Activated naive CD8-positive, alpha-beta T cell treated with anti-CD3 and anti-CD28 coated beads for 36 hours (primary cell): ENCODE measurements at places on chromosomes 3 and 15. TPM values are rescaled to one million over a fixed set of nuclear protein-coding genes. Genes with fewer than 3 reads are reported as not detected.

DNA sequence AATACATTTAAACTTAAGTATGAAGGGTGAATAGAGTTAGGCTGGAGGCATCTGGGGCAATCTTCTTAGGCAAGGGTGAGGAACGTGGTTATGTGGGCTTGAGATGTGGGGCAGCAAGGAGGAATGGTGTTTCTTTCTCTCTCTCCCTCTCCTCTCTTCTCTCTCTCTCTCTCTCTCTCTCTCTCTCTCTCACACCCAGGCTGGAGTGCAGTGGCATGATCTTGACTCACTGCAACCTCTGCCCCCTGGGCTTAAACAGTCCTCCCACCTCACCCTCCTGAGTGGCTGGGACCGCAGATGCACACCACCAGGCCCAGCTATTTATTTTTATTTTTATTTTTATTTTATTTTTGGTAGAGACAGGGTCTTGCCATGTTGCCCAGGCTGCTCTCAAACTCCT lies 4.0 kb upstream of the MGA start:
- peaks cover 14% of the 10 kb centered on the region for H3K4me1 ChIP-seq
- H3K27me3 ChIP-seq: peaks cover 16% of the 10 kb centered on the region
- no peak for DNase-seq
- no peak overlapping the region for H3K4me3 ChIP-seq
- no peak overlapping the region for H3K27ac ChIP-seq

- peak overlapping the region; percentile 46 for H3K4me3 ChIP-seq
- H3K4me1 ChIP-seq: peaks cover 75% of the 10 kb centered on the region
- H3K27me3 ChIP-seq: no peaks in the 10 kb centered on the region
- H3K27ac ChIP-seq: peak overlapping the region; percentile 95
- DNase-seq: peak; percentile 78
Observed at GRCh38 chr15:40047415-40048210, 8.6 kb upstream of the SRP14 start.

GRCh38 chr3:125357032-125357658 lies 18.0 kb downstream of the ZNF148 start:
- peaks cover 53% of the 10 kb centered on the region for H3K4me1 ChIP-seq
- H3K27ac ChIP-seq: peak overlapping the region; percentile 72
- peaks cover 23% of the 10 kb centered on the region for H3K36me3 ChIP-seq

Gene STX19
- total RNA-seq: not detected

Gene NTRK3
- total RNA-seq: not detected

Gene HESX1
- total RNA-seq: 0.35 TPM

GRCh38 chr3:127196466-127197299 lies 3.8 kb downstream of the PRR23E start:
- no peak overlapping the region for H3K27ac ChIP-seq
- no peak for DNase-seq
- peaks cover 15% of the 10 kb centered on the region for H3K27me3 ChIP-seq
- H3K36me3 ChIP-seq: no peaks in the 10 kb centered on the region
- no peaks in the 10 kb centered on the region for H3K4me1 ChIP-seq

DNA sequence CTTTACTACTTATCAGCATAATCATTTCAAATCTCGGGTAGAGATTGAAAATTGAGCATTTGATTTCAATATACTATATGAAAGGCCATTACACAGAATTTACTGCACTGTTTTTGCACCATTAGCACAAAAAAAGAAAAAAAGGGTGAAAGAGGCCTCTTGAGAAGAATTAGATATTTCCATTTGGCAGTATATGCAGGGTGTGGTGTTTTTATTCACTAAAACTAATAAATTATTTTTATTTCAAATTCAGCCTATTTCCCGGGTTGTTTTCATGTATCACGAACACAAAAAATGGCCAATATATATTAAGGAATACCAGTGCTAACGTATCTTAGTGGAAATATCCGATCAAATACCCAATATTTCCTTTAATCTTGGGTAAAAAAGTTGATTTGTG lies 110.5 kb upstream of the TBL1XR1 start:
- peaks cover 12% of the 10 kb centered on the region for H3K36me3 ChIP-seq
- no peak overlapping the region for H3K4me3 ChIP-seq
- H3K27ac ChIP-seq: no peak overlapping the region
- no peak for DNase-seq

GRCh38 chr3:173502983-173503568 lies 105.5 kb downstream of the NLGN1 start:
- no peaks in the 10 kb centered on the region for H3K27me3 ChIP-seq
- no peak overlapping the region for H3K27ac ChIP-seq
- H3K4me3 ChIP-seq: no peak overlapping the region
- no peaks in the 10 kb centered on the region for H3K36me3 ChIP-seq
- H3K4me1 ChIP-seq: no peaks in the 10 kb centered on the region
- DNase-seq: no peak

GRCh38 chr15:60935130-60935529 lies 294.0 kb downstream of the RORA start:
- no peak overlapping the region for H3K27ac ChIP-seq
- no peaks in the 10 kb centered on the region for H3K36me3 ChIP-seq
- H3K27me3 ChIP-seq: no peaks in the 10 kb centered on the region
- no peak for DNase-seq
- peaks cover 2% of the 10 kb centered on the region for H3K4me1 ChIP-seq
- H3K4me3 ChIP-seq: no peak overlapping the region

Gene PARP15
- total RNA-seq: 8.7 TPM

GRCh38 chr3:121269389-121269788 lies 276.4 kb downstream of the POLQ start:
- peaks cover 2% of the 10 kb centered on the region for H3K36me3 ChIP-seq
- H3K27me3 ChIP-seq: no peaks in the 10 kb centered on the region
- no peak overlapping the region for H3K4me3 ChIP-seq
- DNase-seq: no peak
- H3K4me1 ChIP-seq: no peaks in the 10 kb centered on the region
